ENCODE measurements at places on chromosomes 6 and 20.

GRCh38 chr6:40809627-40810026 lies 222.5 kb upstream of the LRFN2 start:
- no peak for DNase-seq

- DNase-seq, result no peak
Measured at GRCh38 chr6:123211777-123212545, 215.9 kb downstream of the CLVS2 start.

GRCh38 chr6:97947841-97948240 lies 664.8 kb upstream of the MMS22L start:
- peak; percentile 28 for DNase-seq

DNA sequence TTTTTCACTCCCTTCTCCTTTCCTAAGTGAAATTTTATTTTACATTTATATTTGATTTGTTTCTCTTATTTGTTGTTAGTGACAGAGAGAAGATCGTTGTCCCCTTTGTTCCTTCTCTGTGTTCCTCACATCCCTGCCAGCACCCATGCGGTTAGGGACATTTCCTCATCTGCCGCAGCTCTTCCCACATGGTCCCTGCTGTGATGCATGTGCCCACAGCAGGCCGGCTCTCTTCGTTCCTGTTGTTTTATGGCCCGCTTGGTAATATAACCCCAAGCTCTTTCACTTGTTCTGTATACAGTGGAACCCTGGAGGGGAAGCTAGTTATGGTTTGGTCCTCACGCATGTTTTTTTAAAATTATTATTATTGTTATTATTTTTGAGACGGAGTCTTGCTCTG lies 23.6 kb downstream of the DTD1 start:
- DNase-seq, result no peak

GRCh38 chr20:32930181-32930580 lies 71.5 kb downstream of the EFCAB8 start:
- DNase-seq, result no peak

GRCh38 chr6:90370493-90370959 lies 73.9 kb upstream of the BACH2 start:
- no peak for DNase-seq

DNA sequence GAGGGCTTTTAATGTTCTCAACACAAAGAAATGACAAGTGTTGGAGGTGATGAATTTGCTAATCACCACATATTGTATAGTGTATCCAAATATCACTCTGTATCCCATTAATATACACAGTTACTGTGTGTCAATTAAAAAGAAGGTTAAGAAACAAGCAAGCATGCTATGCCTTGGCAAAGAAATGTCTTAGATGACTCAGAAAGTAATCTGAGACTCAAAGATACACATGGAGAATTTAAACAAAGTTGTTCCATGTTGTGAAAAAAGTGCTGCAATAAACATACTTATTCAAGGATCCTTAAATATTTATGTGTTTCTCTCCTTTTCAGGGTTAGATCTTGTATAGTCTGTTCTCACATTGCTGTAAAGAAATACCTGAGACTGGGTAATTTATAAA lies 300.9 kb downstream of the DHX35 start:
- DNase-seq, result no peak

DNA sequence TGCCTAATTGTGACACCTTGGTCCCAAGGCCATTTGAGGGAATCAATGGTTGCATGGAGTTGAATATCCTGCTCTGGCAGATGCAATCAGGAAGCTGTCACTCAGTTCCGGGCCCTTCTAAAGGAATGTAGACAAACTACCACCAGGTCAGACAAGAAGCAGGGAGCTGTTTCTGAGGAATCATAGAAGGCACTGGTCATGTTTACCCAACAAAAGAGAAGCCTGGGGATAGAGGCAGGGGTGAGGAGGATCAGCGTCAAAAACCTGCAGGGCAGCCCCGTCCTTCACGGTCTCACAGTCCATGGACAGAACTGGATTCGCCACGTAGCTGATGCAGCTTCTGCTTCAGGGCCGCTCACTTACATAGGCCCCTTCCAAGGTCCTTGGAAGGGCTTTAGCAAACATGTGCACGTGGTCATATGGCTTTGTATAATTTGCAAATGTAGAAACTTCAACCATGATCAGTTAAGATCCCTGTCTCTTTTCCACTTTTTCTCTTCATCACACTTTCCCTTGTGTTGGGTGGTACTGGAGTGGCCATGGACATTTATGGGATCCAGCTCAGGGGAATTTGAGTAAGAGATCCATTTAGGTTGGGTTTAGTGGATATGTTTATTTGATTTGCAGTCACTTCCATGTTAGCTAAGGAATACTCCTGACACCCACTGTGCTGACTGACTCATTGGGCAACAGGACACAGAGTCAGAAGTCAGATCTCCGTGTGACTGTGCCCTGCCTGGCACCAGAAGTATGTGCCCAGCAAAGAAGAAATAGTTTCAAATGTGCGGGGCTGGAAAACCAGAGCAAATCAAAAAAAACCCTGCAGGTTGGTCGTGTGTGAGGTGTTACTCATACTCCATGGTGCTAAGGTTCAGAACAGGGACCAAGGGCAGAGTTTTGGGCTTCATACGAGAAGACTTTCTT lies 60.0 kb upstream of the ZFAND3 start:
- no peak for DNase-seq

DNA sequence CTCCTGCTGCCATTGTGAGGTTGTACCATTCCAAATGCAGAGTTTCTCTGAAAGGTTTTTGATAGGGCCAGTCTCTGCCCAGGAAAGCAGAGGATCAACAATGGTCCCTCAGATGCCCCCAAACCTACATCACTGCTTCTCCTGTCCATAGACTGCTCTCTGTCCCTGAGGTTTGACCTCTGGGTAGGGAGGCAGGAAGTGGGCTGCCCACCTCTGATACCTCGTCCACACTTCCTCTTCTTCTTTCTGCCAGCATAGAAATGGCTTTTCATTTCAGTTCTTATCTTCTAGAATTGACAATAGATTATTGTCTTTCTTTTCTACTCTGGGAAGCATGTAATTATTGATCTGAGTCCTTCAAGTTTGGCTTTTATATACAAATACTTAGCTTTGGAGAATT lies 170.6 kb downstream of the TRMT11 start:
- DNase-seq, result no peak

GRCh38 chr6:45626087-45626891 lies 248.6 kb upstream of the SUPT3H start:
- no peak for DNase-seq

- no peak for DNase-seq
Measured at GRCh38 chr6:56482525-56482924, 160.2 kb downstream of the DST start.

DNA sequence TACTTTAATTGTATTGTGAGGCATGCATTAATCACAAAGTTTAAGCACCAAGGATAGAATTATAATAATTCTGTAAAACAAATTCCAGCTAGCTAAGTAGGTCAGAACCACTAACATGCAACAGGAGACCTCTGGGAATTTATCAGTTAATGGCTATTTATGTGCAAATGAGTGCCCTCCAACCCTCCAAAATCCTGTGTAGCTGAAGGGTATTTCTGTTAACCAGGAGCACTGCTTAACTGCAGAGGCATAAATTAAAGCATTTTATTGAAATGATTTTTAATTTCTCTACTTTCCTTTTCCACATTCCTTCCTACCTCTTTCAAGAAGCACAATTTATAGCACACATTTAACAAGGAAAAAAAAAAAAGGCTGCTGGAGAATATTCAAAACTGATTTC lies 77.0 kb downstream of the MMS22L start:
- DNase-seq, result no peak

GRCh38 chr6:69953491-69953890 lies 87.1 kb downstream of the COL19A1 start:
- DNase-seq, result peak; percentile 34

- DNase-seq, result no peak
Measured at GRCh38 chr20:21137078-21137477, 11.2 kb downstream of the KIZ start.

DNA sequence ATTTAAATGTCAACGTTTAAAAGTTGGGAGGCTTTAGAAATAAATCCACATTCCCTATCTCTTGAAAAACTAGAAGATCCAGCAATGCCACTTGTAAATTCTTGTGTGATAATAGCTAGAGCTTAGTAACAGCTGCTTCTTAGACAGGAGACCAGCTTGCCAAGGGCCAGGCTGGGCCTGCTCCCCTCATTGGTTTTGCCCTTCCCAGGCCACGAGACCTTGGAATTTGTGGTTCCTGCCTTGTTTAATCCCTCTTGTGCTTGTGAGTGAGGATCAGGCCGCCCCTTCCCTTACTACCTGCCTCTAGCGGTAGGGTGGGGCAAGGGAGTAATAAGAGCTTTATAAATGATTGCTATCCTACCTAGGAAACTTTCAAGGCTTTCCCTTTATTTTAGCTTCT lies 363.5 kb downstream of the SYNE1 start:
- DNase-seq, result no peak

DNA sequence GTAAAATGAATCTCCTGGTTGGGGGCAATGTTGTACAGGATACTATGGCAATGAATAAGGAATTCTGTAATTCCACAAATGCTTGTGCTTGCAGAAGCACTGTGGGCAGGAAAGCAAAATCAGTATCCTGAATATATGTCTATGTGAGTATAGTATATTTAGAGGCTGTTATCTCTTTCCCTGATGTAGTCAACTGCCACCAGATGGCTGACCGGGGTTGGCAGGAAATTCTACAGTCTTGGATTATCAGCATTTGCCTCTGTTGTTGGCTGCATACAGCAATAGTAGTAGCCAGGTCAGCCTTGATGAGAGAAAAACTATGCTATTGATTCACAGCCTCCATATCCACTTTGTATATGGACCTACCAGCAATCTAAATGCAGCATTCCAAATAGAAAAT lies 425.1 kb upstream of the JAG1 start:
- no peak for DNase-seq

DNA sequence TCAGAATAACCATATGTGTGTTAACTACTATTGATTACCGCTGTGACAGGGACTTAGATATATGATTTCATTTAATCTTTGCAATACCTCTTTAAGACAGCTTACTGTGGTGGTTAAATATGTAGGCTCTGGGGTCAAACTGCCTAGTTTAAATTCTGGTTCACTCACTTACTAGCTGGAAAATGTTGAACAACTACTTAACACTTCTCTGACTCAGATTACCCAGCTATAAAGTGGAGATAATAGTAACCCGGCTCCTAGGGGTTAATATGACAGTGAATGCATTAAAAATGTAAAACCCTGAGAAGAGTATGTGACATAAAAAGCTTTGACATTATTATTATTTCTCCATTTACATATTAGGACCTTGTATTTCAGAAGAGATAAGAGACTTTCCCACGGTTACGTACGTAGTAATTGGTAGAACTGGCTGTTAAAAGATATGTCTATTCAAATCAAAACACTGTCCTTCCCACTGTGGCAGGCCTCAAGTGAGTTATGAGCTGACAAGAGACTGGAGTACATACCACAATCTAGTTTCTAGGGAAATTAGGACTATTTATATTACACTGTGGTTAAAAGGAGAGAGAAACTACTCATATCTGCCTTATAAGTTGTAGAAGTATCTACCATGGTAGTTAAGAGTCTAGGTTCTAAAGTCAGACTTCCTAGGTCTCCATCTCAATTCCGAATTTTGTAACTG lies 4.4 kb upstream of the PLCB1 start:
- no peak for DNase-seq

DNA sequence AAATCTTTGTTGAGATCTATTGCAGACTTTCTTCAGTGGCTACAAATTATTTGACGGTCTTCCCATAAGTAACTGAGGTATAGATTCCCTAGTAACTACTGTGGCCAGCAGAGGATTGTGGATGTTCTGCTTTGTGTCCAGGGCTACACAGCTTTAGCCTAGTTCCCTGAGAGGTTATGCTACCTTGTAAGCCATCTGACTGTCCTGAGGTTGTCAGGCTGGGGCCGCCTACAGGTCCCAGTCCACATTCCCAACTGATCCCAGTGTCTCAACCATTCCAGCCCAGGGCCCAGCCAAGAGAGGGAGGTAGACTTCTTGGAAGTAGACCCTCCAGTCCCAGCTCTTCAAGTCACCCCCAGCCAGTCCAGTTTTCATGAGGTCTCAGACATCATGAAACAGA lies 57.7 kb downstream of the BANF2 start:
- DNase-seq, result no peak

- DNase-seq, result no peak
Measured at GRCh38 chr6:100622907-100623692, 158.4 kb upstream of the SIM1 start.

All from muscle of back (tissue), 13 donors.